ENCODE measurements at places on chromosomes 11 and 22. TPM values are rescaled to one million over a fixed set of nuclear protein-coding genes. Genes with fewer than 3 reads are reported as not detected.

DNA sequence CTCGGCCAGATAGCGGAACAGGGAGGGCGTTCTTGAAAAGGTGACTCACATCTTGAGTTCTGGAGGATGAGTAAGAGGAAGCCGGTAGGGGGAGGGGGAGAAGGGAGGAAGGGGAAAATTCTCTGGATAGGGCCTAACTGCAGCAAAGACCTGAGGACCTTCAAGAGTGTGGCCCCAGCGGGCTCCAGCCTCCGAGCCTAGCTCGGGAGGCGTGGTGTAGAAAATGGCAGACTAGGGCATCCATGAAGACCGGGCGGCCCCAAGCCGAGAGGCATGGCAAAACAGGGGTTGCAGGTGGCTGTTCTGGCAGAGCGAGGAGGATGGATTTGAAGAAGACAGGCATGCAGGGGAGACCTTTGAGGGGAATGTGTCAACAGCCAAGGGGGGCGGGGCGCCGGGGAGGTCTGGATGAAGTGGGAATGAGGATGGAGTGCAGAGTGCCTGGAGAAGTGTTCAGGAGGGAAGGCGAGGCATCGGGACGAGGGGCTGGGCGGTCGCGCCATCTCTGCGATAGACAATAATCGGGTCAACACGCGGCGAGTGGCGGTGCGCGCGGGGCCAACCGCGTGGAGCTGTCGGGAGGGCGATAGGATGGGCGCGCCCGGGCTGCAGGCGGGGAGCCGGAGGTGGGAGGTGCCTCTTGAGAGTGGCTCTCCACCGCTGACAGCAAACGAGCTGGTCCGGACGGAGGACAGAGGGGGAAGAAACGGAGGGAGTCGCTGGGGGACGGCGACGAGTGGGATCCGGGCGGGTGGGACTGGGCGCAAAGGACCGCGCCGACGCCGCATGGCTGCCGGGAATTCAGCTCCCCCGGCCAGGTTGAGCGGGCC lies 40.0 kb upstream of the CREB3L1 start:
- DNase-seq: peak; percentile 23
- H3K27me3 ChIP-seq: peaks cover 4% of the 10 kb centered on the region
- no peaks in the 10 kb centered on the region for H3K36me3 ChIP-seq
- H3K4me1 ChIP-seq: peaks cover 10% of the 10 kb centered on the region
- peak overlapping the region; percentile 43 for H3K4me3 ChIP-seq
- no peak overlapping the region for H3K27ac ChIP-seq

PGA5 gene
- not detected for total RNA-seq

- no peak overlapping the region for H3K4me3 ChIP-seq
- DNase-seq: no peak
- no peaks in the 10 kb centered on the region for H3K4me1 ChIP-seq
Observed at GRCh38 chr11:110235966-110236365, 60.4 kb downstream of the RDX start.

DNA sequence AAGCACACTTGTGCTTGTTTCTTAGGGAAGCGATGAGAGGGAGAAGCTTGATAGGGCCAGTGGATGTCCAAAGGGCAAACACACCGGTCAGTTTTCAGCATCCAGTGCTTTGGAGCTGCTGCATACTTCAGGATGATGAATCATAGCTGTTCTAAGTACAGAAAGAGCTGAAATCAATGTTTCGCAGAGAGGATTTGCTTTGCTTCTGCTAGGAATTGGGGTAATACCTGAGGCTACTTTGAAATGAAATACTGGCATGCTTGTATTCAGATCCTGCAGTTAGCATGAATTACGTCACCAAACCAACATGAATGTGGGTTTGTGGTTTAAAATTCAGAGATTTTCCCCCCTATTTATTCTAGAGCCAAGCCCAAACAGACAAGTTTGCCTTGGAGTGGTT lies 41.7 kb upstream of the SC5D start:
- no peak for DNase-seq
- no peaks in the 10 kb centered on the region for H3K4me1 ChIP-seq
- no peak overlapping the region for H3K4me3 ChIP-seq
- no peak overlapping the region for H3K27ac ChIP-seq
- no peaks in the 10 kb centered on the region for H3K27me3 ChIP-seq

- H3K4me1 ChIP-seq: no peaks in the 10 kb centered on the region
- H3K27ac ChIP-seq: no peak overlapping the region
- no peak for DNase-seq
- peaks cover 4% of the 10 kb centered on the region for H3K27me3 ChIP-seq
- H3K36me3 ChIP-seq: no peaks in the 10 kb centered on the region
Observed at GRCh38 chr11:45884596-45885185, 760 bp upstream of the MAPK8IP1 start.

PHF21B gene
- total RNA-seq: 5.8 TPM

DNA sequence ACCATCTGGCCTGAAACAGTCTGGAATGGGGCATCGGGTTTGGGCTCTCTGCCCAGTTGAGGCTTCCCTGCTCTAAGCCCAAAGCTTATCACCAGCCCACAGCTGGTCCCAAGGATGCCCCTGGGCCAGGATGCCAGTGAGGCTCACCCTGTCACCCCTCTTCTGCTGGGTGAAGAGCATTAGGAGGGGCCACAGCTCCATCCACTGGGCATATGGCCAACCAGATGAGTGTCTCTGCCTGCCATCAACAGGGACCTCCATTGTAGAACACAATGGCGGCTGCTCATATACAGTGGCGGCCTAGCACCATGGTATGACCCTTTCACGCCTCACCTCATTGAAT lies 5.6 kb downstream of the CHST1 start:
- no peak overlapping the region for H3K4me3 ChIP-seq
- H3K27me3 ChIP-seq: peaks cover 51% of the 10 kb centered on the region
- no peaks in the 10 kb centered on the region for H3K4me1 ChIP-seq
- DNase-seq: no peak
- no peaks in the 10 kb centered on the region for H3K36me3 ChIP-seq
- no peak overlapping the region for H3K27ac ChIP-seq

YPEL1 gene
- total RNA-seq: 4.0 TPM

DNA sequence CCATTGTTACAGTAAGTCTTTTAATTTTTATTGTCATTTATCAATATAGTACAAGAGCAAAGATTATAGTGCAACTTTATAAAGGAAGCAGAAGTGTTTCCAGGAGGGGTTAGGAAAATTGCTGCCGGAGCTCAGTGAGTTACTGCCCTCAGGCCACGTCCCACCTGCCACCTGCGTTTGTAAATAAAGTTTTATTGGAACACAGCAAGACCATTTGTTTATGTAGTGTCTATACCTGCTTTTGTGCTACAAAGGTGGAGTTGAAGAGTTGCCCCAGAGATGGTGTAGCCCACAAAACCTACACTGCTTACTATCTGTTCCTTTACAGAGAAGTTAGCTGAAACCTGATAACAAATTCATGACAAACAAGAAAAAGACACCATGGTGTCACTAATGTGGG lies 437.8 kb upstream of the B3GAT1 start:
- no peak overlapping the region for H3K4me3 ChIP-seq
- H3K4me1 ChIP-seq: no peaks in the 10 kb centered on the region
- DNase-seq: no peak
- H3K27ac ChIP-seq: no peak overlapping the region
- peaks cover 16% of the 10 kb centered on the region for H3K27me3 ChIP-seq
- H3K36me3 ChIP-seq: no peaks in the 10 kb centered on the region

- peaks cover 3% of the 10 kb centered on the region for H3K27me3 ChIP-seq
- peaks cover 26% of the 10 kb centered on the region for H3K4me1 ChIP-seq
- no peak overlapping the region for H3K4me3 ChIP-seq
Observed at GRCh38 chr11:64351136-64351631, 7.8 kb upstream of the RPS6KA4 start.

- H3K4me1 ChIP-seq: no peaks in the 10 kb centered on the region
- no peak for DNase-seq
- no peaks in the 10 kb centered on the region for H3K27me3 ChIP-seq
Observed at GRCh38 chr22:30541961-30542810, 4.4 kb downstream of the SEC14L6 start.

DNA sequence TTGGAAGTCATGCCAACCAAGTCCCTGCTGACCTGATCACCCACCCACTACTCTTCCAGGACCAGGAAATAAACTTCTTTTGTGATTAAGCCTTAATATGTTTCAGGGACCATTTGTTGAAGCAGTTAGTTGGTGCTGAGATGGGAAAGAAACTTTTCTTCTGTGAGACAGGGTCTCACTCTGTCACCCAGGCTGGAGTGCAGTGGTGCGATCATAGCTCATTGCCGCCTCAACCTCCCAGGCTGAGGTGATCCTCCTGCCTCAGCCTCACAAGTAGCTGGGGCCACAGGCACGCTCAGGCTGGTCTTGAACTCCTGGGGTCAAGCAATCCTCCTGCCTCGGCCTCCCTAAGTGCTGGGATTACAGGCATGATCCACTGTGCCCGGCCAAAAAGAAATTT lies 10.6 kb downstream of the SUSD2 start:
- no peak overlapping the region for H3K4me3 ChIP-seq
- DNase-seq: no peak
- H3K36me3 ChIP-seq: no peaks in the 10 kb centered on the region
- no peak overlapping the region for H3K27ac ChIP-seq

- H3K4me1 ChIP-seq: no peaks in the 10 kb centered on the region
- H3K27me3 ChIP-seq: no peaks in the 10 kb centered on the region
- DNase-seq: no peak
Observed at GRCh38 chr11:65053827-65054508, 4.4 kb downstream of the NAALADL1 start.

- H3K36me3 ChIP-seq: no peaks in the 10 kb centered on the region
- H3K27ac ChIP-seq: peak overlapping the region; percentile 17
- DNase-seq: peak; percentile 43
- H3K4me1 ChIP-seq: peaks cover 9% of the 10 kb centered on the region
- H3K4me3 ChIP-seq: no peak overlapping the region
Observed at GRCh38 chr11:2474059-2474901, 29.5 kb downstream of the KCNQ1 start.

MAPK12 gene
- total RNA-seq: 52.0 TPM

DNA sequence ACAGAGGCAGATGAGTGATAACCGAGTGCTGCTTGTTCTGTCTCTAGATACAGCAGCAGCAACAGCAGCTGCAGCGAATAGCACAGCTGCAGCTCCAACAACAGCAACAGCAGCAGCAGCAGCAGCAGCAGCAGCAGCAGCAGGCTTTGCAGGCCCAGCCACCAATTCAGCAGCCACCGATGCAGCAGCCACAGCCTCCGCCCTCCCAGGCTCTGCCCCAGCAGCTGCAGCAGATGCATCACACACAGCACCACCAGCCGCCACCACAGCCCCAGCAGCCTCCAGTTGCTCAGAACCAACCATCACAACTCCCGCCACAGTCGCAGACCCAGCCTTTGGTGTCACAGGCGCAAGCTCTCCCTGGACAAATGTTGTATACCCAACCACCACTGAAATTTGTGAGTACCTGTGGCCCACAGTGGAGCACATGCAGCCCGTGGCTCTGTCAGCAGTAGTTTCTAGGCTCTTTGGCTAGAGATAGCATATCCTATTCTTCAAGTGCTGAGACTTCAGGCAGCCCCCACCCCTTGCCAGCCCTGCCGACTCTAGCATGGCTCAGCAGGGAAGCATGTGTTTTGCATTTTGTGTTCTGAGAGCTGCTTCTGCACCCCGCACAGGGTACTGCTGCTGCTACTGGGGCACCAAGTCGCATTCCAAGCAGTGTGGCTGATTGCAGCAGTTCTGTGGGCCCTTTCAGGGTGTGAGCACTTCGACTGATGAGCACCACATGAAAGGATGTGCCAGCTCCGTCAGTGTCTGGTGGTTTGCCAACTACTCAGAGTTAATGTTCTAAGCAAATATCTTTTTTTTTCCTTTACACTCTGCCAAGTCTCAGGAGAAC lies 59.2 kb downstream of the MED15 start:
- peaks cover 41% of the 10 kb centered on the region for H3K36me3 ChIP-seq
- H3K27ac ChIP-seq: no peak overlapping the region
- H3K4me3 ChIP-seq: no peak overlapping the region
- no peak for DNase-seq
- peaks cover 3% of the 10 kb centered on the region for H3K4me1 ChIP-seq

DNA sequence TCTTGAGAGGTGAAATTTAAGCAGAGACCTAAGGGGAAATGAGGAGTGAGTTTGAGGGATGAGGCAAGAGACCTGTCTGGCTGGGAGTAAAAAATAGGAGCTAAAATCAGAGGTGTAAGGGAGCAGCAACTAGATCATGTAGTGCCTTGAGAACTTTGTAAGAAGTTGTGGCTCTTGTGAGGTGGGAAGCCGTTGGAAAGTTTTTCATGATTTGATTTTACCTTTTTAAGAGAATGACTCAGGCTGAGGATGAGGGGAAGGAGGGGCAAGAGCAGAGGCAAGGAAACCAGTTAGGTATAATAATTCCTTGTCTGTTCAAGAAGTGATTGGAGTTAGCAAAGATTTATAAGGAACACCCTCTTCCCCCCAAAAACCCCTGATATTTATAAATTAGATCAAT lies 25.8 kb downstream of the QSER1 start:
- no peak for DNase-seq
- H3K27me3 ChIP-seq: no peaks in the 10 kb centered on the region
- H3K4me3 ChIP-seq: no peak overlapping the region
- H3K27ac ChIP-seq: no peak overlapping the region
- H3K4me1 ChIP-seq: no peaks in the 10 kb centered on the region
- H3K36me3 ChIP-seq: peaks cover 14% of the 10 kb centered on the region

MRGPRX3 gene
- not detected for total RNA-seq

DNA sequence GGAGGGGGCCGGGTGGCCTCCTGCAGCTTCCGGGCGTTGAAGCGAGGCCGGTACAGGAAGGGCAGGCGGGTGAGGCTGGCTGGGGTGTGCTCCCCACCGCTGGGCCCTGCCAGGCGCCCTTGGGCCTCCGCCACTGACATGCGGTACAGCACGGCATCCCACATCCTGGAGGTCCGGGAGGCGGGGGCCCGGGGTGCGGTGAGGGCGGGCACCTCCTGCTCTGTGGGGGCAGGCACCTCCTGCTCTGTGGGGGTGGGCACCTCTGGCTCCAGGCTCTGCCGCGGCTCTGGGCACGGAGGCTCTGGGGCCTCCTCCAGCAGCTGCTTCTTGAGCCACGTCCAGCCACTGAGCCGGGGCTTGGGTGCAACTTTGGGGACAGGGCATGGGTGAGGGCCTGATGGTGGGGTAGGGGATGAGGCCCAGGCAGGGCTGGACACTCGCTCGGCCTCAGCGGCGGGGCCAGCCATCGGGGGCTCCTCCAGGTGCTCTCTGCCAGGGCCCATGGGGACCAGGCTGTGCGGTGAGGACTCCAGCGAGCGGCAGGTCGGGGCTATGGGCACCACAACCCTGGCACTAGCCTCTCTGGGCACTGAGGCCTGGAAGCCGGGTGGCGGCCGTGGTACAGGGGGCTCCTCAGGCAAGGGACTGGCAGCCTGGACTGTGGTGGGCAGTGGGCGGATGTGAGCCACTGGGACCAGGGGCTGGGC lies 2.3 kb downstream of the PRR33 start:
- no peak overlapping the region for H3K4me3 ChIP-seq
- no peak overlapping the region for H3K27ac ChIP-seq

APBB1 gene
- total RNA-seq: 19.6 TPM

OR51T1 gene
- total RNA-seq: not detected

- H3K4me1 ChIP-seq: peaks cover 15% of the 10 kb centered on the region
- peak; percentile 93 for DNase-seq
- peaks cover 14% of the 10 kb centered on the region for H3K36me3 ChIP-seq
- no peak overlapping the region for H3K4me3 ChIP-seq
- H3K27me3 ChIP-seq: no peaks in the 10 kb centered on the region
- H3K27ac ChIP-seq: peak overlapping the region; percentile 38
Observed at GRCh38 chr11:67301951-67302516, 1.3 kb upstream of the SSH3 start.

- DNase-seq: no peak
- no peaks in the 10 kb centered on the region for H3K4me1 ChIP-seq
- H3K4me3 ChIP-seq: no peak overlapping the region
- no peaks in the 10 kb centered on the region for H3K36me3 ChIP-seq
- no peak overlapping the region for H3K27ac ChIP-seq
Observed at GRCh38 chr11:420911-421321, 6.1 kb upstream of the SIGIRR start.

GRCh38 chr11:32375826-32376225 lies 59.5 kb downstream of the WT1 start:
- no peak for DNase-seq
- H3K4me3 ChIP-seq: no peak overlapping the region
- no peak overlapping the region for H3K27ac ChIP-seq
- no peaks in the 10 kb centered on the region for H3K36me3 ChIP-seq
- no peaks in the 10 kb centered on the region for H3K4me1 ChIP-seq

Measured in SJCRH30 (cell line).